ENCODE measurements at places on chromosomes 5 and 9.

DNA sequence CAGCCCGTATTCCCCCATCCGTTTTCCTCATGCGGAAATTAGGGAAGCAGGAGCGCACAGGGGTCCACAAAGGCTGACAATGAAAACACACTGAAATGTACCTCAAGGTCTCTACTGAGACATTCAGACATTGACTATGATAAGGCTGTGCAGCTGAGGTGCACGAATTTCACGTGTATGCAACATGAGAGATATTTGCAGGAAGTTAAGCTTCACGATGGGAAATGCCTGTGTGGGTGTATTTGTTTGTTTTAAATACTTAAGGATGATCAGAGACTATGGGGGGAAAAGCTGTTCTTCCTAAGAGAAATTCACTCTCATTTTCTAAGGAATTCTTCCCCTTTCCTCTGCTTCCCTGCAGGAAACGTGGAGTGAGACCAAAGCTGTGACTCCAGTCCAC lies 2.6 kb upstream of the SPATA31E1 start:
- no peak for DNase-seq

DNA sequence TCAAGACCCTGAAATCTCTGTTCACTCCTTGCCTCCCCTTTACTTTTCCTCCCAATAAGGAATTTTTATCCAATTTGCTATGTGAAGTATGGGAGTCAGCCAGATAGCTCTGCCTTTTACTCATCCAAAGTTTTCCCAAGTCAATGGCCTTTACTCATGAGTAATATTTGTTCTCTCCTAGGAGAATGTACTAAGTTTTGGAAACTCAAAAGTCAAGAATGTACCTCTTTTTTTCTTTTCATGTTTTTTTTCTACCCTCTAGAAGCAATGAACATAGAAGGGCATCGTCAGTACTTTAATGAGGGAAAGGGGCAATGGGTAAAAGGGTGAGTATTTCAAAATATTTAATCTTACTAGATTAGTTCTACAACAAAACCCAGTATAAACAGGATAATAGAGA lies 140.2 kb upstream of the SGCD start:
- DNase-seq: no peak

DNA sequence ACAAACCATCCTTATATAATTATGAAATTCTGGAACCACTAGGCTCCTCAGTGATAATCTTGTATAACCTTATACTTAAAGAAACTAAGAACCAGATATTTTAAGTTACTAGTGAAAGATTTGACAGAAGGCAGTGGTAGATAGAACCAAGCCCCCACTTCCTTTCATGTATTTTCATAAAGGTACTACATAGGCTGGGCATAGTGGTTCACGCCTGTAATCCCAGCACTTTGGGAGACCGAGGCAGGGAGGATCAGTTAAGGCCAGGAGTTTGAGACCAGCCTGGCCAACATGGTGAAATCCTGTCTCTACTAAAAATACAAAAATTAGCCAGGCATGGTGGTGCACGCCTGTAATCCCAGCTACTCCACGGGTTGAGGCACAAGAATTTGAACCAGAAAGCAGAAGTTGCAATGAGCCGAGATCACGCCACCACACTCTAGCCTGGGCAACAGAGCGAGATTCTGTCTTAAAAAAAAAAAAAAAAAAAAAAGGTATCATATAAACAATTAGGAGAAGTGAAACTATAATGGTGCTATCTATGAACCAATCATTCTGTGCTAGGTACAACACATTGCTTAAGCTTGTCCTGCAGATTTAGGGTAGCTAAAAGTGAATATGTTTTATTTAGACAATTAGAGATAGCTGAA lies 27.9 kb upstream of the DTWD2 start:
- DNase-seq: no peak

DNA sequence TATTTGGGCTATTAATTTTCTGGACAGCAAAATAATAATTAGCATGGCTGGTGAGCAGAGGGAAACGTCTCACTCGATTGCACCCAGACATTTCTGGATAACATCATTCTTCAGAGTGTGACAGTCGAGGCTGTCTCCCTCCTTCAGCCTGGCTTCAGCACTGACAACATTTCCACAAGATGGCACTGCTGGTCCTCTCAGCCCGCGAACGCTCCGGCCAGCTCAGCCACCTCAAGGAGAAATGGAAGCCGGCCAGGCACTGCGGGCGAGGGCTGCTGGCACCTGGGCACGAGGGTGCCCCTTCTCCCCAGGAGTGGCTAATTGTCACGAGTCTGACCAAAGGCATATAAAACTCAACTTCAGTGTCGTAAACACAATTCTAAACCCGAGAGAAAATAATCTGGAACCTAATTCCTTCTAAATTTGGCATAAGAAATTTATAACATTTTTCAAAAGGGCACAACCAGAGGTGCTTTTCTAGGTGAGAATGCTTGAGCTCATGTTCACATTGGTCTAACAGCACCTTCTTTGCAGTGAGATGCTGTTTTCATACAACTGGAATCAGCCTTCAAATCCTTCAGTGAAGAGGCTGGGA lies 65.9 kb downstream of the DAP start:
- no peak for DNase-seq

DNA sequence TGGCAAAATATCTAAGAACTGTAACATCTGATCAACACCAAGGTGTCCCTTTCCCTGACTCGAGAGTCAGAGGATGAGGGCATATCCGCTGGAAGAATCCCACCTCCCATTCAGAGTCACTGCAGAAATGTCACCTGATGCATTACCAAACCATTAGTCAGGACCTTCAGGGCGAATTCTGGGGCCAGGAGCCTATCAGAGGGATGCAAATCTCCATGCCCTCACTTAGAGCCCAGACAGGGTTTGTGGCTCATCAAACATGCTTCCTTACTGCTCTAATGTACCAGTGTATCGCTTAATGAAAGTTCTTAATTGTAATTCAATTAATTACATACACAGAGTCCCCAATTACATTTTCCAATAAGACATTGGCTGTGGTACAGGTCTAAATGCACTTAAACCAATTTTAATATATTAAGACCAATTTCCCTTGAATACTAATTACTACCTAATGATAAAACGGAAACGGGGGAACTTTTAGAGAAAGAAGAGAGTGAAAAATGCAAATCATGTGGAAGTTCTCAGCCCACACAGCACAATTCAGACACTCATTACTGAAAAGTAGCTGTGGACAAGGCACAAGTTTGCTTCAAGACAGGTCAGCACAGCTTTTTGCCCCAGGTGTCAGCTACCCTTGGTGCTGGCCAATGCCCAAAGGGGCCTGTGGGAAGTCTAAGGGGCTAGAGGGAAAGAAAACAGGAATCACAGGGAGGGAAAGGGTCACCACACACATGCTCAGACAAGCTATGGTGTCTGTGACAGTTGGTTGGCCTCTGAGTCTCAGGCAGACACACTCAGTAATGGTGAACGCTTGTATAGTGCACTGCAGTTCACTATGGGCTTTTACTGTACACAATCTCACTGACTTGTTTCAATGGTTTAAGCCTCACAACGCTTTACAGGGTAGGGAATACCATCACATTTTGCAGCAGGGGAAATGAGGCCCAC lies 211.6 kb downstream of the MAPKAP1 start:
- no peak for DNase-seq

GRCh38 chr9:34656992-34657391 lies 5.0 kb downstream of the IL11RA start:
- no peak for DNase-seq
